ENCODE measurements at places on chromosomes 12 and 14. TPM values are rescaled to one million over a fixed set of nuclear protein-coding genes. Genes with fewer than 3 reads are reported as not detected.
A peak's percentile ranks its signal among the peaks of the same experiment; 100 is the strongest.

DNA sequence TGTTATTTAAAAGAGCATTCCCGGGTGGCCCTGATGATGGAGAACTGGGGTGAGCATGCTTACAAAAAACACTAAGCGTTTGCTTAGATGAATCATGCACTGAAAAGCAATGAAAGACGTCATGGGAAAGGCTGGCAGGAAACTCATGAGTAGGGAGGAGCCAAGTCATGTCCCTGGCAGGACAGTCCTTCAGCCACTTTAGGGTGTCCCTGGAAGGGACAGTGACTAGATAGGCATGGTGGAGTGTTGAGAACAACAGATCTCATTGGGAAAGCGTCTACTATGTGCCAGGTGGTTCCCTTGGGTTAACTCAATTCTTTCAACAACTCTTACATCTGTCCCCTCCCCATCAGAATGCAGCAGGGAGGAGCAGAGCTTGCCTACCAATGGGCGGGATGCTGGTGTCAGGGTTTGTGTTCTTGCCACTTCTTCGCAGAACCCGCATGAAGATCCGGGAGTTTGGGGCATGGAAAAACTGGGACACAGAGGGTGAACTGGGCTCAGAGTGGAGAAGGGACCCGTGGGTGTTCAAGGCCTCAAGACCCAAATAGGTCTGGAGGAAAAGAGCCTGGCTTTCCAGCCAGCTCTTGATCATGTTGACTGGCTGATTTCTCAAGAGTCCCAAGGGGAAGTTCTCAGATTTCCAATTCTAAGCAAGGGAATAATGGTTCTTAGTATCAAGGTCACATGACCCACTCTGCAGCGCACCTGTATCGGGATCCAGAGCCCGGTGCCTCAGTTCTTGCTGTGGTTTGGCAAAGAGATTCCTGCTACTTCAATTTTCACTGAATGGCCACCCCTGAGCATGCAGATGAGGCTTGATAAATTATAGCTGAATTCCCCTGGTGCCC, 653.9 kb upstream of the TBX3 start:
- peak; percentile 16 for DNase-seq
- no peaks in the 10 kb centered on the region for H3K4me1 ChIP-seq
- H3K27ac ChIP-seq: no peak overlapping the region

Gene SLC15A4
- total RNA-seq: 41.1 TPM

Gene KCNA1
- total RNA-seq: 3.7 TPM

GRCh38 chr12:16165506-16165905, 112.0 kb downstream of the SLC15A5 start:
- no peaks in the 10 kb centered on the region for H3K36me3 ChIP-seq
- peak; percentile 13 for DNase-seq
- H3K4me3 ChIP-seq: no peak overlapping the region
- no peaks in the 10 kb centered on the region for H3K27me3 ChIP-seq

- no peaks in the 10 kb centered on the region for H3K4me1 ChIP-seq
- no peak for DNase-seq
- H3K36me3 ChIP-seq: no peaks in the 10 kb centered on the region
- no peak overlapping the region for H3K27ac ChIP-seq
- peaks cover 24% of the 10 kb centered on the region for H3K27me3 ChIP-seq
These were observed 4.9 kb downstream of the KRT83 start for GRCh38 chr12:52316290-52316689.

Gene CYP27B1
- total RNA-seq: not detected

GRCh38 chr12:118271183-118271582, 101.5 kb downstream of the TAOK3 start:
- no peak for DNase-seq
- H3K27ac ChIP-seq: no peak overlapping the region
- H3K36me3 ChIP-seq: no peaks in the 10 kb centered on the region
- no peak overlapping the region for H3K4me3 ChIP-seq

GRCh38 chr14:59394268-59394667, 70.9 kb downstream of the GPR135 start:
- H3K27ac ChIP-seq: no peak overlapping the region
- no peaks in the 10 kb centered on the region for H3K27me3 ChIP-seq
- H3K36me3 ChIP-seq: no peaks in the 10 kb centered on the region
- H3K4me3 ChIP-seq: no peak overlapping the region

GRCh38 chr14:24426912-24427536, 2.4 kb downstream of the CBLN3 start:
- no peak for DNase-seq
- peaks cover 9% of the 10 kb centered on the region for H3K36me3 ChIP-seq

Gene RGS6
- 52.3 TPM for total RNA-seq
